ENCODE measurements at places on chromosomes 3 and 15.

GRCh38 chr15:75178938-75179745 is 22.5 kb upstream of the C15orf39 start:
- no peak for DNase-seq

- DNase-seq: no peak
These were observed 62.8 kb downstream of the EPHB1 start for GRCh38 chr3:134857776-134858362.

- DNase-seq: no peak
These were observed 20.1 kb downstream of the CHRM5 start for GRCh38 chr15:33988384-33988783.

DNA sequence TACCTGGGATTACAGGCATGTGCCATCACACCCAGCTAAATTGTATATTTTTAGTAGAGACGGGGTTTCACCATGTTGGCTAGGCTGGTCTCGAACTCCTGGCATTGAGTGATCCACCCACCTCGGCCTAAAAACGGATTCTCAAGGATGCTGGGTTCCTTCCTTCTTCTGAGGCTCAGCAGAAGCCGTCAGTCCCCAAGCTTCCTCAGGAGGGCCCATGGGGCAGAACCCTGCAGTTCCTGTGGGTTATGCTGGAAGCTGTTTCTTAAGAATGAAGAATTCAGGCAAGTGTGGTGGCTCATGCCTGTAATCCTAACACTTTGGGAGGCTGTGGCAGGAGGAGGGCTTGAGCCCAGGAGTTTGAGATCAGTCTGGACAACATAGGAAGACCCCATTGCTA is 29.0 kb upstream of the ZNF710 start:
- DNase-seq: no peak

GRCh38 chr15:51119120-51119519 is 24.4 kb upstream of the TNFAIP8L3 start:
- no peak for DNase-seq

GRCh38 chr3:79002465-79003372 is 765.1 kb downstream of the ROBO1 start:
- DNase-seq: no peak

GRCh38 chr15:62392376-62392775 is 227.3 kb upstream of the C2CD4B start:
- DNase-seq: no peak

- DNase-seq: no peak
These were observed 80.6 kb downstream of the ADAMTSL3 start for GRCh38 chr15:83734487-83734886.

GRCh38 chr3:113829576-113830354 is 8.8 kb upstream of the GRAMD1C start:
- DNase-seq: no peak

DNA sequence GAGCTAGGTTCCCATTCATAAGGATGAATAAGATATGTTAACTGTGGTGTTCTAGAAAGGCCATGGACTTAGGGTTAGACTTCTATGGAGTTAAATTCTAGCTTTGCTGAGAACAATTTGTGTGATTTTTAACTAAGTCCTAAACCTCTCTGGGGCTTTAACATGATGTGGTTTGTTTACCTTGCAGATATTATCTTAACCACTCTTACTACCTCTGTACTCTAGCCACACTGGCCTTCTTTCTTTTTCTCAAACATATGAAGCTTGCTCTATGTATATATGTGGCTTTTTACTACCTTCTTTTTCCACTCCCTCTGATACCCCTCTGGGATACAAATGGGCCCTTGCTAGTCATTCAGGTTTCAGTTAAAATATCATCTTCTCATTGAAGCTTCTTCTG is 108.4 kb downstream of the ZNF609 start:
- DNase-seq: no peak

GRCh38 chr15:57685306-57686095 is 21.0 kb upstream of the POLR2M start:
- DNase-seq: no peak

GRCh38 chr3:72996121-72996472 is 514 bp upstream of the PPP4R2 start:
- DNase-seq: no peak

- DNase-seq: no peak
These were observed 153.3 kb downstream of the P3H2 start for GRCh38 chr3:189967254-189967865.

DNA sequence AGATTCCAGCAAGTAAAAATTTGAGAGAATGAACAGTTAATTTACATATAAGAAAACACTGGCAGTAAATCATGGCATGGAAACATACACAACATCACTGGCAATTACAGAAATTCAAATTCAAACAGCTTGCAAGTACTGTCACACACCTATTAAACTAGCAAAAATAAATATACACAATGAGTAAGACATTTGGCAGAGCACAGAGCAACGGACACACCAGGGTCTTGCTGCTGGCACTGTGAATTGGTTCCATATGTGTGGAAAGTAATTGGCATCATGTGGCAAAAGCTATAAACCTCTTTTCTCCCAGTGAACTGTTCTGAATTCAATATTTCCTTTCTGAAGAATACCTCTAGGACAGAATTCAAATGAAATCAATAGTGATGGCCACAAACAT is 78.3 kb downstream of the LRRK1 start:
- no peak for DNase-seq

- no peak for DNase-seq
These were observed 265.1 kb upstream of the COL8A1 start for GRCh38 chr3:99373088-99373845.

DNA sequence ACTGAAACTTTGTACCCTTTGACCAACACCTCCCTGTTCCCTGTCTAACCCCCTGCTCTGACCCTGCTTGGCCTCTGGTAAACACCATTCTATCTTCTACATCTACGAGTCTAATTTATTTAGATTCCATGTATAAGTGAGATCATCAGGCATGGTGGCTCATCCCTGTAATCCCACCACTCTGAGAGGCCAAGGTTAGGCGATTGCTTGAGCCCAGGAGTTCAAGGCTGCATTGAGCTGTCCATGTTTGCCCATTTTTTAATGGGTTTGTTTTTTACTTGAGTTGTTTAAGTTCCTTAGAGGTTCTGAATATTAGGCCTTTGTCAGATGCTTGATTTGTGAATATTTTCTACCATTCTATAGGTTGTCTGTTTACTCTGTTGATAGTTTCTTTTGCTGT is 16.9 kb downstream of the FBXW12 start:
- DNase-seq: no peak
